ENCODE measurements at places on chromosomes 13 and 19. TPM values are rescaled to one million over a fixed set of nuclear protein-coding genes. Genes with fewer than 3 reads are reported as not detected.

- no peak for DNase-seq
These were observed 152.3 kb downstream of the DLEU7 start for GRCh38 chr13:50691176-50691680.

DNA sequence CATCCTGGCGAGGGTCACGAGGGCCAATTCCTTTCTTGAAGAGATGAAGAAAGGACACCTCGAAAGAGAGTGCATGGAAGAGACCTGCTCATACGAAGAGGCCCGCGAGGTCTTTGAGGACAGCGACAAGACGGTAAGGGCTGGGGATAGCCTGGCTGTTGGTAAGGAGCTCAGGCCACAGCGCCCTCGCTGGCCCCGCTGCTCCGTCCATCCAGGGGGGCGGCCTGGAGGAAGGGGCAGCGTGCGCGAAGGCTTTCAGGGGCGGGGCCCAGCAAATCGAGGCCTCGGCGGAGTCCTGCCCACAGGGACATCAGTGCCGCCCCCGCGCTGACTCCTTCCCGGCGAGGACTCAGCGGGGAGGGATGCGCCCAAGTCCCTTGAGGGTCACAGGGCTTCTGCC is 6.9 kb downstream of the F10 start:
- DNase-seq, result no peak

TMPRSS9 gene
- total RNA-seq, result not detected

FBXO27 gene
- 14.3 TPM for total RNA-seq

DNA sequence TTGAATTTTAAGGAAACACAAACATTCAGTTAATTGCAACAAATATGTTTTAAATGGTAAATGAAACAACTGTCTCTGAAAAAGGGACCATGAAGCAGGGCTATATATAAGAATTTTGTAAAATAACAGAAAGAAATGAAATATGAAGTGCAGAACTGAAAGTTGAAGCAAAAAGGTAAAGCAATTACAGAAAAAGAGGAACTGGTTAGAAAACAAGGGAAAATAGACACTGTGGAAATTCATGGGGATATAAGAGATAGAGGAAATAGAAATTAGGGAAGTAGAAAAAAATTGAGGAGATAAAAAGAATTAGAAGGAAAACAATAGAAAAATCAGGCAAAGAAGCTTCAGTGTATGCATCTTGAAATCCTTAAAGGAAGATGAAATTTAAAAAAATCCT is 40.0 kb upstream of the TDRD3 start:
- no peak for DNase-seq

MAP4K1 gene
- 0.43 TPM for total RNA-seq

FCAR gene
- total RNA-seq, result not detected

DNA sequence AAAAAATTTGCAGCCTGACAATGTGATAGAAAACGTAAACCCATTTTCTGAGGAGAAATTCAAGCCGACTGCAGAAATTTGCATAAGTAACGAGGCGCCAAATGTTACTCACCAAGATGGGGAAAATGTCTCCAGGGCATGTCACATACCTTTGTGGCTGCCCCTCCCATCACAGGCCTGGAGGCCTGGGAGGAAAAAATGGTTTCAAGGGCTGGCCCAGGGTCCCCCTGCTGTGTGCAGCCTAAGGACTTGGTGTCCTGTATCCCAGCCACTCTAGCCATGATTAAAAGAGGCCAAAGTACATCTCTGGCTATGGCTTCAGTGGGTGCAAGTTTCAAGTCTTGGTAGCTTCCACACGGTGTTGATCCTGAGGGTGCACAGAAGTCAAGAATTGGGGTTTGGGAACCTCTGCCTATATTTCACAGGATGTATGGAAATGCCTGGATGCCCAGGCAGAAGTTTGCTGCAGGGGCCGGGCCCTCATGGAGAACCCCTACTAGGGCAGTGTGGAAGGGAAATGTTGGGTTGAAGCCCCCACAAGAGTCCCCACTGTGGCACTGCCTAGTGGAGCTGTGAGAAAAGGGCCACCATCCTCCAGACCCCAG is 1842.3 kb downstream of the PCDH9 start:
- no peak for DNase-seq

DNA sequence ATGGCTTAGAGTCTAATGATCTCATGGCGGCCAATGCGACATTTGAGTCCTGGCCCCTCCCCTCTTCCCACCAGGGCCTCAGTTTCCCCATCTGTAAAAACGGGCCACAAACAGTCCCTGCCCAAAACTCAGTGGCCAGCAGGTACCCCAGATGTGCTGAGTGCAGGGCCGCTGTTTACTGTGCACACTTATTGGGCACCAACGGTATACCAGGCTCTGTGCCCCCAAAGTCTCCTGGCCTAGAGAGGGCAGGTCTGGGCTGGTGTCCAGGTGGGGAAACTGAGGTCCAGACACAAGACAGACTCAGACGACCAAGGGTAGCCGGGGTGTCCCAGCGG is 23.6 kb upstream of the WDR18 start:
- DNase-seq, result no peak

DNA sequence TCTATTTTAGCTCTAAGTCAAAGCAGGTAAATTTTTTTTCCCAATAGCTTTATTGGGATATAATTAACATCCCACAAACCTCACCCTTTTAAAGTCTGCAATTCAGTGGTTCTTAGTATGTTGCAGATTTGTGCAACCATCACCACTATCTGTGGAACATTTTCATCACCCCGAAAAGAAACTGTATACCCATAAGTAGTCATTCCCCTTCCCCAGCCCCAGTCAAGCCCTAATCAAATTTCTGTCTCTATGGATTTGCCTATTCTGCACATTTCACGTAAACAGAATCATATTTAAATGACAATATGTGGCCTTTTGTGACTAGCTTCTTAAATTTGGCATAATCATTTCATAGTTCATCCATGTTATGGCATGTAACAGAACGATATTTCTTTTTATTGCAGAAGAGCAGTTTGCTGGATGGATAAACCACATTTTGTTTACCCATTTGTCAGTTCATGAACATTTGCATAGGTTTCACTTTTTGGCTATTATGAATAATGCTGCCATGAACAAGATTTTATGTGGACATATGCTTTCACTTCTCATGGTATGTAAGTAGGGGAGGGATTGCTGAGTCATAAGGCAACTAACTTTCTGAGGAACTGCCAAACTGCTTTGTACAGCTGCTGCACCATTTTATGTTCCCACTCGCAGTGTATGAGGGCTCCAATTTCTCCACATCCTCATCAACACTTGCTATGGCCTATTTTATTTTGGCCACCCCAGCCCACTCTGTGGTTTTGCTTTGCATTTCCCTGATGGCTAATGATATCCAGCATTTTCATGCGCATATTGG is 10.9 kb downstream of the SLC46A3 start:
- no peak for DNase-seq

MATK gene
- total RNA-seq, result not detected

RAB3A gene
- total RNA-seq, result 0.43 TPM

DNA sequence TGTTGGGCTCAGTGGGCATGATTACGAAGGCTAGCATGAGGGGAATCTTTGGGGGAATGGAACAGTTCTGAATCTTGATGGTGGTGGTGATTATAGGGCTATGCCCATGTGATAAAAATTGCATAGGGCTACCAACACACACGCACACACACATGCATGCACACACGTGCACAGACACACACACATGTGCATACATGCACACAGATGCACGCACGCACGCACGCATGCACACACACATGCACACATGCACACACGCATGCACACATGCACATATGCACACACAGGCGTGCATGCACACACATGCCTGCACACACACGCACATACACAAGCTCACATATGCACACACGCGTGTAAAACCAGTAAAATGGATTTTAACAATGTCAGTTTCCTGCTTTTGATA is 85.9 kb downstream of the MUC16 start:
- DNase-seq, result no peak

GRCh38 chr13:49064476-49064875 is 88.8 kb downstream of the FNDC3A start:
- DNase-seq, result no peak

KIR2DL4 gene
- not detected for total RNA-seq

GRCh38 chr13:114017028-114017630 is 43.3 kb upstream of the C13orf46 start:
- DNase-seq, result no peak
